ENCODE measurements at places on chromosomes 4 and X.
A peak's percentile ranks its signal among the peaks of the same experiment; 100 is the strongest.

DNA sequence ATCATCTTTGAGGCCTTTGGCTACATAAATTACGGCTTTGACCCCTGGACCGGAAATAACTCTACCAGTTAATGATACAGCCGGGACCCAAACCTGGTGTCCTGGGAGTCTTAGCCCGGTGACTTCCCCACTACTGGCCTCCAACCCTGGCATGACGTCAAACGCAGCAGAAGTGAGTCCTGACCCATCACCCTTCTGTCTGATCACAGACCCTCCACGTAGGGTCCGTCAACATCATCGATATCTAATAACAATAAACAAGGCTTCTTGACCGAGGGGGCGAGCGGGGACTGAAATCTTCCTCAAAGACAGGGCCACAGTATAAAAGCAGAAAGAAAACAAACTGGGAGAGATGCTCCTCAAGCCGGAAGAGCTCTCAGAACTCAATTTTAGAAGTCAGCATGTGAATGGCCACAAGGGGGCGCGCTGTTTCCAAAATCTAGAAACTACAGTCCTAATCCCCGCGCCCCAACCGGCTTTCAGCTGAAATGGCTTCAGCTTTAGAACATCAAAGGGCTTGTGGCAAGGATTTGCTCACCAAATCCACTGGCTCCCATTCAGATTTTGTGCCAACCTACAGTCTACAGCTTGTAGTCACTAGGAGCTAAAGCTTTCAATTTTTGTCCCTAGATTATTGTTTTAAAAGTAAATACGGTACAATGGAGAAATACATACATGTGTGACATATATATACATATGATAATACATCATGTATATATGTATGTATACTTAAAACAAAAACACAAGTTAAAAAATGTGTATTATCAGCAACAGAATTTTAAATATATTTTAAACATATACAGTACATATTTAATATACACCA is 46.4 kb upstream of the ENPP6 start:
- peak; percentile 88 for DNase-seq

DNA sequence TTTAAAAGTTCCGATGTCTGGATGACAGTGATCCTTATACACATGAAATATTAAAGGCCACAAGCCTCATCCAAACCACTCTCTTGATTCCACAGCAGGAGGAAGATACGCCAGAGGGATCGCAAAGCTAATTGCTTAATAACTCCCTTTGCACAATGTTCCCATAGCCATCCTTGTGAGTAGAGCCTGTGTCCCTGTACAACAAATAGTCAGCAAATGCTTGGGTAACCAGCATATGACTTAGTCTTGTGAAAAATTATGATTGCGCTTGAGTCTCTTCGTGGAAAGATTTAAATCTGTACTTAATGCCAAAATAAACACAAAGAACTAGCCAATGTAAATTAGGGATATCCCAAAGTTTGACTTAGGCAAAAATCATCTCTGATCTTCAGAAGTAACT is 31.5 kb downstream of the SLC9A7 start:
- no peak for DNase-seq

DNA sequence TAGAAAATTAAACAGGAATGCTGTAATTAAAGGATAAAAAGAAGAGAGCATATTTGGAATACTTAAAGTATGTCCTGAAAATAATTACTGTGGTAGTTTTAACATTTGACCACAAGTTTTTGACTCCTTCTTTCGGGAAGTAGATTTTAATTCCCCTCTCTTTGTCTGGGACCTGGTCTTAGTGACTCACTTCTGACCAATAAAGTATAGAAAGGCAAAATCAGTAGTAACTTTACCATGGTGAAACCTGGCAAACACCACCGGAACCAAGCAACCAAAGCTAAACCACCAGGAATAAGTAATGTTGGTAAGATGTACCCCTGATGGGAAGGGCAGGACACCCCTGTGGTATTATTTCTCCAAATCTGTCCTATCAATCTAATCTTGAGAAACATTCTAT is 314.8 kb downstream of the PDHA2 start:
- peak; percentile 48 for DNase-seq

DNA sequence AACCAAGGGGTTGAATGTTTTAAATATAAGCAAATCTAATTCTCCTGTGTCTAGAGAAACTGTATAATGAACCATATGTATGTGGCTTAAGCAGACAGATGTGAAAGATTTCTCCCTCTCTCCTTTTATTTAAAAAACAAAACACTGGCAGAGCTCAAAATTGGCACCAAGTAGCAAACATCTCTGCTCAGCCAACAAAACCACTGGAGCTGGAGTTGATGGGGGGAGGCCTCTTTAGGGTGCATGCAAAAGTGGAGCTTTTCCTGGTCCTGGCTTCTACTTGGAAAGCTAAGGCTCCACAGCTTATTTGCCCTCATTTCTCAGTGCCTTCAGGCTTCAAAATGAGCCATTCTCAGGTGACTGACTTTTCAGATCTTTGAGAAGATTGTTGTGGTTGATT is 95.6 kb downstream of the REPS2 start:
- no peak for DNase-seq

DNA sequence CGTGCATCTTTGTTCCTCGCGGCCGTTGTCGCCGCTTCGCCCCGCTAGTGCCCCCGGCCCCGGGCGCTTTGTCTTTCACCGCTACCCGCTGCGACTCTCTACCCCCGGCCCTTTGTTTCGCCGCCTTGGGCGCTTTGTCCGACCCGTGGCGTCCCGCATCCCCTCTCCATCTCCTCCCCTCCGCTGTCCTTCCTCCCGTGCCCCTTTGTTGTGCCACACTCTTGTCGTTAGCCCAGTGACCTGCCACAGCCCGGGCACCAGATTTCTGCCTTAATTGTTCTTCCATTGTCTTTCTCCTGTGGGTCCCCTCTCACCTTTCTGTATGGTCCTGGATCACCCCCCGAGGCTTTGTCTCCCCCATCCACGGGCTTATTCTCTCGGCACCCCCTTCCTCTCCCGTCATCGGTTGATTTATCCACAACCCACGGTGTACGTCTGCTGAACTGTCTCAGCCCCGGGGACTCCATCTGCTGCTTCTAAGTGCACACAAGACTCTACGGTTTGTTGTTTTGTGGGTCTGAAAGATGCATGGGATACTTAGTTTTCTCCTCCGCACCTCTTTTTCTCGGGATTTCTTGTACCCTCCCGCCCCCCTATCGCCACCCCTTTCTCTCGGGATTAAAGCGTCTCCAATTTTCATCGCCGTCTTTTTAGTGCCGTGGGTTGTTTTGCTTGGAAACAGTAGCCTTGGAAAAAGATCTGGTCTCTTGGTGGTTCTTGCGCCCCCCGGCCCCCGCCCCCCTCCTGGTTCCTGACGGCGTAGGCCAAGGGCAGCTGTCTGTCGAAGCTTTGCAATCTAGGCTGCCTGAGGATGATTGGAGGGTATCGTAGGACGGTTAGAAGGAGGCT is 783 bp downstream of the RBPJ start:
- no peak for DNase-seq

- DNase-seq, result no peak
These were observed 10.1 kb downstream of the TKTL1 start for GRCh38 chrX:154305541-154306205.

GRCh38 chrX:46686003-46686645 is 72.8 kb downstream of the SLC9A7 start:
- DNase-seq, result peak; percentile 7

GRCh38 chrX:115912372-115912897 is 258.1 kb upstream of the AGTR2 start:
- no peak for DNase-seq

- no peak for DNase-seq
These were observed 71.3 kb downstream of the ZFYVE28 start for GRCh38 chr4:2347190-2347589.

- peak; percentile 87 for DNase-seq
These were observed 29.9 kb upstream of the CXXC4 start for GRCh38 chr4:104524591-104524990.

GRCh38 chr4:4504783-4505182 is 37.1 kb downstream of the STX18 start:
- no peak for DNase-seq

DNA sequence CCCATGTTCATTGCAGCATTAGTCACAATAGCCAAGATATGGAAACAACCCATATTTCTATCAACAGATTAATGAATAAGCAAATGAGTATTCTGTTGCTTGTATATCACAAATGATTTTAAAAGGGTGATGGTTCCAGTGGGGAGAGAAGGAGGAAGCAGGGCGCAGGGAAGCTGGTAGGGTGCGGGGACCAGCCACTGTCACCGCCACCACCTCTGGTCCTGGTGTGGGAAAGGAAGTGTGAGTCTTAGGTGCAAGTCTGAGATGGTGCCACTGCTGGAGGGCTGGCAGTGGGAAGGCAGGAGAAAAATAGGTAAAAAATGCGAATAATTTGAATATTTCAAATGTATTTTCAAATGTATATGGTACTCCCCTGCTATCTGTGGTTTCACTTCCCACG is 286.8 kb upstream of the DDX53 start:
- no peak for DNase-seq

GRCh38 chrX:39508300-39508692 is 589.5 kb downstream of the BCOR start:
- DNase-seq, result no peak

DNA sequence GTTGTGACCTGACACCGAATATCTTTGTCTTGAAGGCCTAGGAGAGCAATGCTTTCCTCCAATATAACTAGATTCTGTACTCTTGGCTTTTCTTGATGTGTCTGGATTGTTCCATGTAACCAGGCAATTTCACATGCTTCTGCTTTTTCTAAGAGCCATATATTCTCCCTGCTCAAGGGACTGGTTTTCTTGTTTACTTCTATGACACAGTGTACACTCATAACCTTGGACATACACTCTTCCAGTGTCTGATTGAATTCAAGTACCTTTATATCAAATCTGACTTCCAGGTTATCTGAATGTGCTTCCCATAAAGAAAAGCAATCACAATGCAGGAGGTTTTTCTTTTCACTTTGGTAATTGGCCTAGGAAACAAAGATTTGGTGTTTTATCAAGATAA is 17.4 kb upstream of the EIF4E start:
- no peak for DNase-seq

DNA sequence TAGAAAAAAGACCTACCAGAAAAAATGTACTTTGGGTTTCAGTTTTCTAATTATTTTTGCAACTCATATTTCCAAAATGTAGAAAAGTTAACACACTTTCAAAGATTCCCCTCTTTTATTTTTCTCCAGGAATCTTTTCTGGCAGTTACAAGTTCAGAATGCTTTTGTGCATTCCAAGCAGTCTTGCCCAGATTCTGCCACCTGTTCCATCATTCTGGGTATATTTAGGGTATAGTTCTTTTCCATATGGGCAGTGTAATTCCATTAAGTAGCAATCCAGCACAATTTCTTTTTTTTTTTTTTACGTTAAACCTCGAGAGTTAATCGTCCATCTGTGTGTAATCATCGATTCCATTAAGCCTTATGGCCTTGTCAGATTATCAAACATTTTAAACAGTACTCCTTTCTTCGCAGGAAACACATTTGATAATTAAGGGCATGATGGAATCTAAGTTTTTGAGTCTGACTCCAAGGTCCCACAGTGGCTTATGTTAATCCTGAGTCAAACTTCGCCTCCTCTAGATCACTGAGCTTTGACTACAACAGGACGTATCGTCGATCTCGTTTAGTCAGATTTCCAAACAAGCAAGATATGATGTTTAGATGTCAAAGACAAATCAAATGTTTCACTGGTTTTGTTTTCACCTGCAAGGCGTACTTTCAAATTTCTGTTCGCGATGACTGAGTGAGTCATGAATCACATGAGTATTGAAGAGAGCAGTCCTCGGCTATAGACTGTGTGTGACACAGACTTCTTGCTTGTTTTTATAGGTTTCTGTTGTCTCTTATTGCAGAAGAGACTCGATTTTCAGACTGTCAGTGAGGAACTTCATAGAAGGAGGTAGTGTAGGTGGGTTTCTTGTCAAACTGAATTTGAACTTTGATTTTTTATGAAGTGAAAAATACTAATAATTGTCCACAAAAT is 118.9 kb upstream of the GK2 start:
- DNase-seq, result no peak

DNA sequence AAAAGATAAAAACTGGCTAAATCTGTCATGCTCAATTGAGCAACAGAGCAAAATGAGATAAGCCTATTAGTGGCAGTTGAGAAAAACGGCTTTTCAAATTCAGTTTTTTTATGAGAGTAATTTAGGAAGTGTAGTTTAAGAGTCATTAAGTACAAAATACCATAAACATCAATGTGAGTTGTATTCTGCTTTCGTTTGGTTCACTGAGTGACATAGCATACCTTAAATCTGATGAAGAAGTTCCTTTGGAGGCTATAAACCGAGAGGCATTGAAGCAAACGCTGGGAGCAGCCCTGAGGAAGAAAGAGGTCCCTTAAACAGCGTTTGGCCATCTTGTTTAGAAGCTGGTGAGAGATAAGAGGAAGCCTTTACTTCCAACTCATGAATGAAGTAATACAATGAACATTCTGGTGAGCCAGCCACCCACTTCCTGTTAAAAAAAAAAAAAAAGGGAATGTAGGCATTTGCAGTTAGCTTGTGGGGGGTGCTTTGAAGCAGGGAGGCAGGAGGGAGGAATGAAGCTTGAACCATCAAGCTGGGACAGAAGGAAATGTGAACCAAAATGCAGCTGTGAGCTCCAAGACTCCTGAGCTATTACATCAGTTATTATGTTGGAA is 132.3 kb downstream of the ZNF330 start:
- peak; percentile 93 for DNase-seq

DNA sequence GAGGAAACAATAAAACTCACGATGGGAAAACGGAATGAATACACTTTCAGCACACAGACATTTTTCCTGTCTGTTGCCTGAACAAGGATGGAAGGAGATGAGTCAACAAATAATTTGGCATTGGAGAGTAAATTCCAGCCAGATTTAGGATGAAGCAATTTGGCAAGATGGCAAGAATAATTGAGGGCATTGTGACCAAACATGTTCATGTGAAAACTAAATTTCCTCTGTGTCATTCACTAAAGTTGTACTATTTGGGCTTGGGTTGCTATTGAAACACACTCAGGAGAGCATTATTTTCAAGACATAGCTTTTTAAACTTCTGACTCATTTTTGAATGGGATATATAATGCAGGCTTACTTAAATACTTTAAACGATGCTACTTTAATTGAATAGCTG is 1614.4 kb downstream of the PCDH19 start:
- DNase-seq, result peak; percentile 87

GRCh38 chr4:58732973-58733372 is 1622.8 kb upstream of the IGFBP7 start:
- no peak for DNase-seq

DNA sequence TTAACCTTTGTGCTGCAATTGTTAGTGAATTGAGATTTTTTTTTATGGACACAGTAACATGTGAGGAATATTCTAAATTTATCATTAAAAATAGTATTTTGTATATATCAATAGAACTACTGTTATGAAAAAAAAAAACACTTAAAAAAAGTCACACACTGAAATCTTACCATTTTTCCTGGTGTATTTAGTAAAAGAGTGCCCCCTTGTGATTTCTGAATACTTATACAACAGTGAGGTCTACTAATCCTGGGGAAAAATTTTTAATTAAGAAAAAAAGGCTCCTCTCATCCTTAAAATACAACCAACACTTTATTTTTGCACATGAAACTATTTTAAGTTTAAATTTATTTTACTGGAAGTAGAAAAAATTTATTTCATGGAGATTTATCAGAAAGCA is 56.4 kb upstream of the SPOCK3 start:
- DNase-seq, result no peak
